ENCODE measurements at places on chromosomes 2 and 18.

DNA sequence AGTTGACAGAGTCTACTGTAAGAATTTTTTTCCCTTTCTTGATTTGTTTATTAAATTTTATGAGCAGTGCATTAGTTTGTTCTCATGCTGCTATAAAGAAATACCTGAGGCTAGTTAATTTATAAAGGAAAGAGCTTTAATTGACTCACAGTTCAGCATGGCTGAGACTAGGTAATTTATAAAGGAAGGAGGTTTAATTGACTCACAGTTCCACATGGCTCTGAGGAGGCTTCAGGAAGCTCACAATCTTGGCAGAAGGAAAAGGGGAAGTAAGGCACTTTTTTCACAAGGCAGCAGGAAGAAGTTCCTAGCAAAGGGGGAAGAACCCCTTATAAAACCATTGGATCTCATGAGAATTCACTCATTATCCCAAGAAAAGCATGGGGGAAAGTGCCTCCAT, 191.4 kb upstream of the VRK2 start:
- no peak for DNase-seq

- DNase-seq = no peak
These were observed 28.1 kb downstream of the CEP192 start for GRCh38 chr18:13019301-13019700.

- DNase-seq = no peak
These were observed 36.9 kb downstream of the MBP start for GRCh38 chr18:77095391-77096371.

DNA sequence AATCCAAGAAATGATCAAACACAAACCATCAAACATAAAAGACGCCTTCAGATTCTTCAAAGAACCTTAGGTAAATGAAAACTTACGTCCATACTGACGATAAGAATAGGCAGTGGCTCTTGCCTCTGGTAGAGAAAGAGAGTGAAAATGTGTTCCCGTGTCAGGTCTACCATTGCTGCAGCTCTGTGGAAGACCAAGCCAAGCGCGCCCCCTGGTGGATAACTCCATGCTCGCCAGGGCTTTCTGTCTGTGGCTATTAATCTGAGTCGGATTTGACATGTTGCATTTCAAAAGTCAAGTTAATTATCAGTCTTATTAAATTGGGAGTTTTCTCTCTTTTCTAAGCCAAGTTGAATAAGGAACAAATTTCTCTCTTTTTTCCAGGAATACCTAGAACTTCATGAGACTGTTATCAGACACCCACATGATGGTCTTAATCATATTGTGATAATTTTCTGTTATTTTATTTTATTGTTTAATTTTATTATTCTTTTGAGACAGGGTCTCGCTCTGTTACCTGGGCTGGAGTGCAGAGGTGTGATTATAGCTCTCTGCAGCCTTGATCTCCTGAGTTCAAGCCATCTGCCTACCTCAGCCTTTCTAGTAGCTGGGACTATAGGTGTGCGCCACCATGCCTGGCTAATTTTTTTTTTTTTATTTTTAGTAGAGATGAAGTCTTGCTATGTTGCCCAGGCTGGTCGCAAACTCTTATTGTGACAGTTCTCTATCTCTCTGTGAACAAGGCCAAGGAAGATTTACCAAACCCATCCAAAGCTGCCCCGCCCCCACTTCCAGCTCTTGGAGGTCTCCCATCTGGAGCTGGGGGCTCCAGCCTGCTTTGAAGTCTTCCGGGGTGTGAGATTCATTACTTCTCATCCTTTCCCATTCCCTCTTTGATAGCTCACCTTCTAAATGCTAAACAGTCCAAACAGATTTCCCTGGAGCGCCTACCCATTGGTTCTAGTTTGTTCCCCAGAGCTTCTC, 15.8 kb upstream of the ZAP70 start:
- peak; percentile 36 for DNase-seq

- no peak for DNase-seq
These were observed 52.8 kb upstream of the ITGB6 start for GRCh38 chr2:160252900-160253299.

DNA sequence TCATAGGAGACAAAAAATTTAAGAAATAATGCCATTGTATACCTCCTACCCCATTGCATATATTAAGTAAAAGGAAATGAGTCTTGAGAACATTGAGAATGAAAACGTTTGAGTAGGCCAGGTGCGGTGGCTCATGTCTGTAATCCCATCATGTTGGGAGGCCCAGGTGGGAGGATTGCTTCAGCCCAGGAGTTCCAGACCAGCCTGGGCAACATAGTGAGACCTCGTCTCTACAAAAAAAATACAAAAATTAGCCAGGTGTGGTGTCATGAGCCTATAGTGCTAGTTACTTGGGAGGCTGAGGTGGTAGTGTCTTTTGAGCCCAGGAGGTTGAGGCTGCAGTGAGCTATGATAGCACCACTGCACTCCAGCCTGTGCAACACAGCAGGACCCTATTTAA, 107.7 kb upstream of the MGAT5 start:
- DNase-seq = no peak

- peak; percentile 59 for DNase-seq
These were observed 212.5 kb upstream of the GULP1 start for GRCh38 chr2:188079196-188079595.

- DNase-seq = no peak
These were observed 12.7 kb downstream of the DGUOK start for GRCh38 chr2:73939419-73939818.

DNA sequence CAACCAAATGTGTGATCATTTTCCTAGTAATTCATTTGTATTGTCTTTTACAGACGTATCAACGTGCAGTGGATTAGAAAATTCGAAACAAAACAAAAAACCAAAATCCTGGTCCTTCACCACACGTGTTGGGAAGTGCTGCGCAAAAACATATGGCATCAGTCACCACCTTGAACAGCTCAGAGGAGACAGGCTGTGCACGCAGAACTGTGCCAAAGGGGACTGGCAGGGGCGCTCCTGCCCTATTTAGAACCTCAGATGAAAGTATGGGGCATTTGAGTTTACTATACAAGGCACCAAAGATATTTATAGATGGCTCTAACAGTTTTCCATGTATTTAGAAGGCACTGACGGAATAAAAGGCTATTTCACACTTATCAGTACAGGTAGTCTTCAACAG, 42.3 kb downstream of the NOL10 start:
- no peak for DNase-seq

GRCh38 chr2:120110507-120110906, 97.6 kb downstream of the EPB41L5 start:
- no peak for DNase-seq

GRCh38 chr18:77102259-77103040, 30.1 kb downstream of the MBP start:
- DNase-seq = peak; percentile 83

Data from retinal pigment epithelial cell (primary cell).